ENCODE measurements at places on chromosomes 7 and 10.

- no peak for DNase-seq
Measured at GRCh38 chr7:94621120-94621519, 34.8 kb downstream of the SGCE start.

- DNase-seq: no peak
Measured at GRCh38 chr7:96837593-96837992, 127.9 kb upstream of the SEM1 start.

- no peak for DNase-seq
Measured at GRCh38 chr7:114628362-114628761, 213.7 kb downstream of the FOXP2 start.

GRCh38 chr7:30159698-30160143, 24.9 kb downstream of the MTURN start:
- peak; percentile 15 for DNase-seq

- no peak for DNase-seq
Measured at GRCh38 chr10:51696251-51696650, 3.1 kb downstream of the CSTF2T start.

Data from activated CD4-positive, alpha-beta T cell treated with anti-CD3 and anti-CD28 coated beads, Interleukin-2, amount 50 U/mL, for 48 hours (primary cell).